Germinal center (tissue), 1 donor: ENCODE measurements at places on chromosomes 5 and 9.
A peak's percentile ranks its signal among the peaks of the same experiment; 100 is the strongest.

DNA sequence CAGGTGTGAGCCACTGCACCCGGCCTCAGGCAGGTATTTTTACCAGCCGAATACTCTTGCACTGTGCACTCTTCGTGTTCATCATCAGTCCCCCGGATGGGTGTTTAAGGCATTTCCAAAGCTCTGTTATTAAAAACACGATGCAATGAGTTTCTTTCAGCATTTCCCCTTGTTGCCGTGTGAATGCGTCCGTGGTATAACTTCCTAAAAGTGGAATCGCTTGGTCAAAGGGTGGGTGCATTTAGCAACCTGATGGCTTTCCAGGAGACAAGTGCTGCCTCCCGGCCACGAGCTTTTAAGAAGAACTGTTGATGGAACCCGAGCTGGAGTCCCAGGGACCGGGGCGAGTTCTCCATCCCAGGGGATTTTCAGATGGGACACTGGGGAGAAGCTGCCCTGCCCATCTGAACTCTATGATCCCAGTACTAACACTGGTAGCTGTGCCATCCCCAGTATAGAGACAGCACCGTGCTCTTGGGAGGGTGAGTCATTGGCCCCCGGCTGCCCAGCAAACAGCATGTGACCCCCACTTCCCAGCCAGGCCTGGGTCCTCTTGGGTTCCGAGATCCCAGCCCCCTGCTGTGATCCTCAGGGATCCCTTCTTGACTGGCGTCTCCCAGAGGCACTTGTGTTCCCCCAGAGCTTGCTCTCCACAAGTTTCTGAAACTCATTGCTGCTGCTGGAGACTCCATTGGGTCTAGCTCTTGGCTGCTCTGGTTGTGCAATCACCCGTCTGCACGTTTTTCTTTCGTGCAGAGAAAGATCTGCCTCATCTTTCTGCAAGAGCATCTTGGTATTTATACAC lies 169.5 kb upstream of the IER5L start:
- DNase-seq, result no peak

- DNase-seq, result no peak
Measured at GRCh38 chr9:84478996-84479395, 138.4 kb upstream of the SLC28A3 start.

GRCh38 chr9:114114364-114114763 lies 15.3 kb upstream of the KIF12 start:
- no peak for DNase-seq

GRCh38 chr9:84761137-84761808 lies 91.7 kb downstream of the NTRK2 start:
- DNase-seq, result no peak

DNA sequence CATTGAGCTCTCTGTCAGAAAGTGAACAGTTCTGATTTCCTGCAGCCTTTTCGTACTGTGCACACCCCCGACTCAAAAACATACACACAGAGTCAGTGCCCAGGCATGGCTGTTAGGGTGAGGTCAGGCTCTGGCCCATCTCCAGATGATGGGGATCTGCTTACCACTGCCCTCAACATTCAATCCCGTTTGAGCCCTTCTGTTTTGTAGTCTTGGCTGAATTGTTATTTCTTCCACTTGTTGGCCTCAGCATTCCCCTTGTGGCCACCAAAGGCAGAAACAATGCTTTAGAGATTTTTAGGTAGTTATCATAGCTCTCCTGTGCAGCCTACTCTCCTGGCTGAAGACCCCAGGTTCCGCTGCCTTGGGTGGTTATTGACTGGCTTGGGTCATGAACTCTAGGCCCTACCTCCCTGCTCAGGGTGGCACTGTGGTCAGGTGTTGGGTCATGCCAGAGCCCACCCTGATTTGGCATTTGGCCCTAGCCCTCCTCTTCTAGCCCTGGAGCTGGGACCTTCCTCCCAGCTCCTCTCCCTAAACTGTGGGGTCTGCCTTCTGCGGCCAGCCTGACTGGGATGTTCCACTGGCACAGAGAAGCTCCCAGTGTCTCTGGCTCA lies 7.8 kb upstream of the MYOZ3 start:
- DNase-seq, result no peak

DNA sequence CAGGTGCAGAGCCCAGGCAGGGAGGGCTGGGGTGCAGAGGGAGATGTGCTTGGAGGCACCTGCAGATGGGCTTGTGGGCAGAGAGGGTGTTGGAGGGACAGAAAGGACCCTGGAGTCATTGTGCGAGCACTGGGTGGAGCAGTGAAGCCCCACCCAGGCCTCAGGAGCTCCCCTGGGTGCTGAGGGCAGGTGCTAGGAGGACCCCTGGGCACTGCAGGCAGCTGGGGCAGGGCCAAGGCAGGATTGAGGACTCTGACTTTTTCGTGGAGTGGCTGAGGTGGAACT lies 10.3 kb upstream of the SLC6A18 start:
- peak; percentile 16 for DNase-seq

DNA sequence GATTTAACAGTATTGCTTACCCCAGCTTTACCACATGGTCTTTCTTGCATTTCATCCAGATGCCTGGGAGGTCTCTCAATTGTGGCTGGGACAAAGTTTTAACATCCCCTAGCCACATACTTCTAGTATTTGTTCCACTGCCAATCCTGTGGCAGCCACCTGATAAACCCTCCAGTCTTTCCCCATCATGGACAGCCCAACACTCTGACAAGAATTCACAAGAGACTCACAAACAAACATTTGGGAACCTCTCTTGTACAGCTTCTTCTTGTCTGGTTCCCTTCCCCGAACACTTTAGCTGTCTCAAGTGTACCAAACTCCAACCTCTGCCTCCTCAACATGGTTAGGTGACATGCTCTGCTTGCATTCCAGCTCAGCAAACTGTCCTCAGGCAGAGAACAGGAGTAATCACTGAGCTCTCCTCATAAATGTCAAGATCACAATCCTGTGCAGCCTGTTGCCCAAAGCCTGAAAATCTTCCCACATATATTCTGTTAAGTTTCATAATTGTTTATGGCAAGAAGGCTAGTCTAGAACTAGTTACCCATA lies 59.7 kb downstream of the STRBP start:
- DNase-seq, result no peak

DNA sequence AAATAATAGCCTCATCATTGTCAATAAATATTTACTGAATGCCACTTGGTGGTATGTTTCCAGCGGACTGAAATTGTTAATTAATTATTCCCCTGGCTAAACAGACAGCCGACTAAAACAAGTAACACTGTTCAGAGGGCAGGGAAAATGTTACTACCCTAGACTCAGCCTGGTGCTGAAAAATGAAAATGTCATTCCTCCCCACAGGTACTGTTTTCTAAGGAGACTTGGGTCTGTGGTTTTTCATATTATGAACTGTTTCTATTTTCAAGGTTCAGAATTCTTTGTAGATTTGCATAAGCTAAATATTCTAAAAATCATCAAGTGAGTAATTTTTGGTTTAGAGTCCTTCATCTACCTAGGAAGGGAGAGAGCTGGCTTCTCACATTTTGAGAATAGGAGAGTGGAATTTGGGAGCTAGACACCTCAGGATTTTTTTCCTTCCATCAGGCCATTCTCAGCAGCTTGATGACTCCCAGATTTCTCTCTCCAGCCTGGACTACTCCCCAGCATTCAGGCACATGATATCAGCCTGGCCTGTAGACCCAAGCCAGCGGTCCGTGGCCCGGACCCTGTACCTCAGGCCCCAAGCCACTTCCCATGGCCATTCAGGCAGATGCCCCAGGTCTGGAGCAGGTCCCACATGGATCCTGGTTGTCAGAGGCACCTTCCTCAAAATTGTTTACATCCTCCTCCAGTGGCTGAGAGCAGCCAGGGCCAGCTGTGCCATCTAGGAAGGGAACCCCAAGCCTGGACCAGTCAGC lies 24.4 kb downstream of the BHMT start:
- DNase-seq, result no peak

GRCh38 chr5:14502294-14502690 lies 79.3 kb upstream of the OTULINL start:
- no peak for DNase-seq

DNA sequence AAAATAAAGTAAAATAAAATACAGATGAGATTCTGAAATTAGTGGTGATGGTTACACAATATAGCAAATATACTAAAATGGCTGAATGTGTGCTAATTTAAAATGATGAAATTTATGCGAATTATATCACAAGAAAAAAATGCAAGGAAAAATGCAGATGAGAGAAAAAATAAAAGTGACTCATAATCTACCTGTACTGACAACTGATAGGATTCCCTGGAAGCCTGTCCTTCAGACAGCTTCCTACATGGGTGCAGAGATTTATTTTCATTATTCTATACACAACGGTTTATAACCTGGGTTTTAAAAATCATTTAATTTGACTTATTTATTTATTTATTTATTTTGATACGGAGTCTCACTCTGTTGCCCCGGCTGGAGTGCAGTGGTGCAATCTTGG lies 5.8 kb upstream of the NCS1 start:
- DNase-seq, result no peak

DNA sequence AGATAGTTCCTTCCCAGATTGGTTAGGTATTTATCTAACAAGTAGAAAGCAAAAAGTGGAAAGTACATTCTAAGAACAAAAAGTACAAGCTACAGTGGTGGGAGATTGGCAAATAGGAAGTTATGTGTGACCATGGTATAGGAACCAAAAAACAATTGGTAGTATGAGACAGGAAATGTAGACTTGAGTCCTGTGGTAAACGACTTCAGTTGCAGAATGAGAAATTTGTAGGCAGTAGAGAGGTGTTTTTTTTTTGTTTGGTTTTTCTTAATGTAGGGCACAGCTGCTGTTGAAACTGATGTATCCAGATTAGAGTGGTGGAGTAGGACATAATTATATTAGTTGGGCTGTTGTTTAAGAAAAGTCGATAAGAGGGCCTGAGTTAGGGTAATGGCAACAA lies 72.0 kb downstream of the CCNH start:
- DNase-seq, result no peak

GRCh38 chr5:33230467-33231078 lies 210.2 kb upstream of the TARS1 start:
- DNase-seq, result no peak

DNA sequence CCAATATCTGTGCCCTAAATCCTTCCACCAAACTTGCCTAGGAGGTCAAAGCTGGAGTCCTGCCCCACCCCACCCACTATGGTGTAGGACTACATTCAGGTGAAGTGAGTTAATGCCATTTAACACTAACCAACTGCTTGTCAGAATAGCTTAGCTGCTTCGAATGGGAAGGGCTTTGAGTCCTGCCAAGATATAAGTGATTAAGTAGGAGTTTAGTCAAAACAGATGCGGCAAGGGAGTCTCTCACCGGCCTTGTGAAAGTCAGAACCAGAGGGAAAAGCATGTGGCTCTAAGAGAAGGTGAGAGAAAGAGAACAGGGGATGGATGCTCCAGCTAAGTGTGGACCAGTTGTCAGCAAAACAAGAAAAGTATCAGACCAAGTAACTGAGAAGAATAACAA lies 132.6 kb downstream of the SPOCK1 start:
- no peak for DNase-seq

DNA sequence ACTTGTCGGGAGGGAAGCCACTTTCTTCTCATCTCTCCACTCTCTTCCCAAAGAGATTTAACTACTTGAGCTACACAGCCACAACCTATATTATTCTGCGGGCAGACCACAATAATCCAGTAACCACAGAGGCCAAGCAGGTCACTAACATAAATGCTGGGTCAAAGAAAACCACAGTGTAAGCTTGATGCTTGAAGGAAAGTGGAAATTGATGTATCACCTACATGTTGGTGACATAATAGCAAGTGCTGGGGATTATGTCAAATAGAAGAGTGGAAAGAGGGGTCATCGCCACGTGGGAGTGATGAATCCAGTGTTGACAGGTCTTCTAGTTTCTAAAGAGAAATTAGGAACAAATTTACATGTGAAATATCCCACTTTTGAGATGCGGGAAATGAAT lies 40.9 kb downstream of the RFK start:
- DNase-seq, result no peak

- DNase-seq, result no peak
Measured at GRCh38 chr9:120424248-120424647, 155.7 kb downstream of the CDK5RAP2 start.

DNA sequence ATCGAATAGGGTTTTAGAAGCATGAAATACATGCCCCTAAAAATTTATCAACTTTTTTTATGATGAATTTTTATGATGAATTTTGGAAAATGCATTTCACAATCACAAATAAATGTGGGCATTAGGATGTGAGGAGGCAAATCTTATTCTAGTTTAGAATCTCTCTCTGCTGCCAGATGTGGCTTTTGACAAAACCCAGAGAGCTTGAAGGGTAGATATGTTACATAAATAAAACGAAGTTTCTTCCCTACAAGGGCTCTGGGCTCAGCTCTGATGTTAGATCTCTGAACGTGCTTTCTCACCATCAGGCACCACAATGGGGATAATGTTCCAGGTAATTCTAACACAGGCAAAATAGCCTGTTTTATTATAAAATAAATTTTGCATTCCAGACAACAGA lies 102.3 kb upstream of the ADAMTSL1 start:
- DNase-seq, result no peak

GRCh38 chr9:37444890-37445289 lies 20.4 kb downstream of the ZBTB5 start:
- no peak for DNase-seq
